ENCODE measurements at places on chromosomes 2 and 18. TPM values are rescaled to one million over a fixed set of nuclear protein-coding genes. Genes with fewer than 3 reads are reported as not detected.

- no peak for DNase-seq
Observed at GRCh38 chr18:72410399-72410798, 133.7 kb downstream of the CBLN2 start.

GRCh38 chr2:223727562-223727961 lies 109.8 kb downstream of the AP1S3 start:
- DNase-seq, result peak; percentile 62

DNA sequence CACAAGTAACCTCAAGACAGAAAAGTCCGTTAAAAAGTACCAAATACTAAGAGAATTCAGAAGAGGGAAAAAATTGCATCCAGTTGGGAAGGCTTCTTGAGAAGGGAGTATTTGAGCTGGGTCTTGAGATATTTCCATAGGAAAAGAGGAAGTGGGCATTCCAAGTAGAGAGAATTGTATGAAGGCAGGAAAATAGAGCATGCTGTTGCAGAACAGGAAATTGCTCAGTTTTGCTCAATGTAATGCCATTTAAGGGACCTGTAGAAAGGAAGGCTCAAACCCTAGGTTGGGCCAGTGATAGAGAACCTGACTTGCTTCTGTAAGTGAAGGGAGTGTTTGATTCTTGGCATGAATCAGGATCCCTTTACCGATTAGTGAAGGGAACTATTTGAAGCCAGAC lies 1.0 kb upstream of the ZC3H8 start:
- no peak for DNase-seq

- no peak for DNase-seq
Observed at GRCh38 chr2:164514491-164514890, 106.8 kb downstream of the GRB14 start.

DNA sequence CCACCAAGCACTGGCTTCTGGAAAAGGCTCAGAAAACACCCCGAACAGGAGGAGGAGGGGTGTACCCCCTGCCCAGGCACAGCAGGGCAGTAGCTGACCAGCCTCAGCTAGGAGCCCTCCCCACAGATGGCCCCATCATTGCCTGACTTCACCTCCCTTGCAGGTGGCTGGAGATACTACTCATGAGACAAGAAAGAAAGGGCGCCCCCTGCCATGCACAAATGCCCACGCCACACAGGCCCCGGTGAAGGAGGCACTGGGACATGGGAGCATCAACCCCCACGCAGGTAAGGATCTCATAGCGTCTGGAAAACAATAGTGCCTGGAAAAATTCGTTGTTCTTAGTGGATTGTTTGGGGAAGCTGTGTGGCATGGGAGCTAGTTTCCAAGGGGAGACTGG lies 240.6 kb downstream of the TFCP2L1 start:
- DNase-seq, result no peak

DNA sequence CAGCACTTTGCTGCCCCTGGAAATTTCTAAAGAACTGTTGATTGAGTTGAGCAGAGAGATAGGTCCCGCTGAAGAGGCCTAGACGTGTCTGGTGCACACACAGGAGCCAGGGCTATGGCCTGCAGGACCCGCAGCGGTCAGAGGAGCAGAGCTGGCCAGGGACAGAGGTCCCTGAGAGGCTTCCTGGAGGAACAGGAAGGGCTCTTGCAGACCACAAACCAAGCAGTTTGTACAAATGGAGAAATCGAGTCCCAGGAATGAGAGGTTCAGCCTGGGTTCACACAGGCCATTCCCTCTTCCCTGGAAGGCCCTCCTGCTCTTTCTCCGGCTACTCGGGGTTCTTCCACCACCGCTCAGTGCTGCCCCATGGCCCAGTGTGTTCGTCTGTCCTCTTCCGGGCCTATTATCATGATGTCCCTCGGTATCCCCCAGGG lies 1.2 kb upstream of the BIN1 start:
- no peak for DNase-seq

GRCh38 chr2:34912084-34912483 lies 1313.0 kb upstream of the FAM98A start:
- no peak for DNase-seq

GRCh38 chr2:161382747-161383146 lies 33.4 kb upstream of the TBR1 start:
- DNase-seq, result no peak

- no peak for DNase-seq
Observed at GRCh38 chr18:21739604-21740537, 721 bp upstream of the MIB1 start.

GRCh38 chr2:28322456-28322855 lies 70.2 kb upstream of the FOSL2 start:
- DNase-seq, result no peak

DNA sequence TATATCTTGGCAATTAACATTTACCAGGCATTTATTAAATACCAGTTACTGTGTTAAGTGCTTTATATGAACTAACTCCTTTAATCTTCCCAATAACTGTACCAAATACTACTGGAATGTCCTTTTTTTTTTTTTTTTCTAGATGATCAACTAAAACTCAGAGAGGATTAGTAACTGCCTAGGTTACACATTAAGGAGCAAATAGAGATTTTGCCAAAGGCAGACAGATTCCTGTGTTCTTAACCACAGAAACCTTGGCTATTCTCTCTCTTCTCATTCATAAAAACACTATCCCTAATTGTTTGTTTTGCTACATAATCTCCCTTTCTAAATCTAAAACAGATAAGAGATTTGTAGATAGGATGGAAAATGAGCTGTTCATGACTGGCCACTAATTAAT lies 13.3 kb downstream of the DHX57 start:
- DNase-seq, result no peak

DNA sequence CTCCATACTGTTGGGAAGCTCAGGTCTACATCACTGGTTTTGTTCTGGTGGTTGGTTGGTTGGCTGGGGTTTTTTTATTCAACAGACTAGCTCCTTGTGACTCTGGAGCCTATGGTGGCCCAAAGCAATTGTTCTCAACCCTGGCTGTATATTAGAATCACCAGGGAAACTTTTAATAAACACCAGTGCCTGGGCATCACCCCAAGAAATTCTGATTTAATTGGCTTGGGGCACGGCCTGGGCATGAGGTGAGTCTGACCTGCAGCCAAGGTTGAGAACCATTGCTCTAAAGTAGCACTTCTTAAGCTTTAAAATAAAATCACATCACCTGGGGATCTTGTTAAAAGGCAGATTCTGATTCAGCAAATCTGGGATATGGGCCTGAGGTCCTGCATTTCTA lies 184.1 kb downstream of the C1D start:
- no peak for DNase-seq

- no peak for DNase-seq
Observed at GRCh38 chr2:62577994-62578781, 72.2 kb upstream of the TMEM17 start.

DNA sequence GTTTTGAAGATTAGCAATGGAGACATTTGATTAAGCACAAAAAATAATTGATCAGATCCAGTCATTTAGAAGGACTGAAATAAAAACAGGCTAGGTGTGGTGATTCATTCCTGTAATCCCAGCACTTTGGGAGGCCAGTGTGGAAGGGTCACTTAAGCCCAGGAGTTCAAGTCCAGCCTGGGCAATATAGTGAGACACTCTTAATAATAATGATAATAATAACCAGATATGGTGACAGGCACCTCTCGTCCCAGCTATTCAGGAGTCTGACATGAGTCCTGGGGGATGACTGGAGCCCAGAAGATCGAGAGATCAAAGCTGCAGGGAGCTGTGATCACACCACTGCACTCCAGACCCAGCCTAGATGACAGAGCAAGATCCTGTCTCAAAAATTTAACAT lies 3.5 kb upstream of the FN1 start:
- no peak for DNase-seq

GRCh38 chr2:211447548-211447947 lies 891.1 kb downstream of the CPS1 start:
- no peak for DNase-seq

TCF23 gene
- 0.10 TPM for total RNA-seq

LINC00305 gene
- total RNA-seq, result not detected

FMNL2 gene
- total RNA-seq, result 8.4 TPM

GKN1 gene
- total RNA-seq, result not detected

CCDC141 gene
- 47.5 TPM for total RNA-seq

TFCP2L1 gene
- total RNA-seq, result 0.05 TPM
